Ammon's horn (tissue), 1 donor: ENCODE measurements at places on chromosomes 3 and 15.

DNA sequence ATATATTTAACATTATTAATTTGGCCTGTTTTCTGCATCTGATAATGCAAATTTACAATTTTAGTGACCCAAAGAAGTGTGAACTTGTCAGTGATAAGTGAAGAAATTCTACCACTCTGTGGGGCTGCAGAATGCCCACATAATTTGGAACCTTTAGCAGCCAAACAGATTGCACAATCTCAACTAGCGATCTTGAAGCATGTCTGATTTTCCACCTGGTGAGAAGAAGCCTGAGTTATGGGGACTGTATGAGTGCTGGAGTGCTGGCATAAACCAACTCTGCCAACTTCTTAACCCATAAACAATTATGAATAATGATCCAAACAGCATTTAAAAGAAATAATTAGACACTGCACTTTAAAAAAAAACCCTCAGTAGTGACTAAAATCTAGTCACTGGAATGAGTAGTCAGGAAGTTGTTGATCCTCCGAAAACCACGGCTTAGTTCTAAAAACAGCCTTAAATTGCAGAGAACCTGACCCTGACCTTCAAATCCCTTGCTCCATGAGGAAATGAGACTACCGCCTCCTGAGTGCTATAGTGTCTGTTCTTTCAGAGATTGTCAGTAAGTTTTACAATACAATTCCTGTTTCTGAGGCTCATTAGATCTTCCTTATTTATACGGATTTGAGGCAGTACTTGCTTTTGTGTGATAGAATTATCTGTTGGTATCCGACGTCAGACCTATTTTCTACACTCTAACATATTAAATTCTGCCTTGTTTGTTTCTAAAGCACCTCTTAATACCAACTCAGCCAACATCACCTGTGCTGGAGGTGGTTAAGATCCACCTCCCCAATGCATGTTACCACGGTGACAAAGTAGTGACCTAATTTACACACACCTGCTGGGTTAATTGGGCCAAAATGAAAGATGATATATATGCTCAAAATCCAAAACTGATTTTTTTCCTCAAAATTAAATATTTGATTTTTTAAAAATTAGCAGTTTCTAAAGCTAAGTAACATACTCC, 267.7 kb downstream of the ZBTB20 start:
- no peak for DNase-seq

DNA sequence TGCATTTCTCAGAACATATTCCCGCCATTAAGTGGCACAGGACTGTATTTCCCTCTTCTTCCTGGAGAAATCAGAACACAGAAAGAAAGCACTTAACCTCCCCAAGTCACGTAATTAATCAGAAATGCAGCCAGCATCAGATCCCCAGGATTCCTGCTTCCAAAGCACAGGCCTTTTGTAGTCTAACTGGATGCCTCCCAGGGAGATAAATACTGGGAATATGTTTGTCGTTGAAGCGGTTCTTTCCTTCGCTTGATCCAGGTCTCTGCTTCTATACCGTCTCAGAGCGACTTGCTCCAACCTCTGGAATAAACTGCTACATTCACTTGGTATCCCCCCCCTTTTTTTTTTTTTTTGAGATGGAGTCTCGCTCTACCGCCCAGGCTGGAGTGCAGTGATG, 198.6 kb downstream of the KBTBD8 start:
- DNase-seq = no peak

GRCh38 chr15:31402511-31403056, 75.9 kb downstream of the KLF13 start:
- DNase-seq = no peak

DNA sequence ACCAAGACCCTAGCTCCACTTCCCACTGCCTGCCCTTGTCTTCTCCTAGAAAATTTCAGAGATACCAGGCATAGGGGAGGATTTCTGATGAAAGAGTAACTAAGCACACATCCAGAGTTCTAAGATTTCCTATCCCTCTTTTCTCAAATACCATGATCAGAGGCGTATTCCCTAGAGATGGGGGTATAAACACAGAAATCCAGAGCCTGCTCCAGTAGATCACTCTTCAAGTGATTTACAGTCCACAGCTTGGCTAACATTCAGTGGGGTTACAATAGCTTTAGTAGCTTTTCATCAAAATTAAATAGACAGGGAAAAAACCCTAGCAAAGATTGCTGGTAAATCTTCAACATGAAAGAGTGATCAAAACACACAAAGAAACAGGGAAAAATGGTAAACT, 800.7 kb upstream of the GRM7 start:
- DNase-seq = no peak

- DNase-seq = peak; percentile 7
Observed at GRCh38 chr15:86135041-86135440, 55.4 kb downstream of the AGBL1 start.

DNA sequence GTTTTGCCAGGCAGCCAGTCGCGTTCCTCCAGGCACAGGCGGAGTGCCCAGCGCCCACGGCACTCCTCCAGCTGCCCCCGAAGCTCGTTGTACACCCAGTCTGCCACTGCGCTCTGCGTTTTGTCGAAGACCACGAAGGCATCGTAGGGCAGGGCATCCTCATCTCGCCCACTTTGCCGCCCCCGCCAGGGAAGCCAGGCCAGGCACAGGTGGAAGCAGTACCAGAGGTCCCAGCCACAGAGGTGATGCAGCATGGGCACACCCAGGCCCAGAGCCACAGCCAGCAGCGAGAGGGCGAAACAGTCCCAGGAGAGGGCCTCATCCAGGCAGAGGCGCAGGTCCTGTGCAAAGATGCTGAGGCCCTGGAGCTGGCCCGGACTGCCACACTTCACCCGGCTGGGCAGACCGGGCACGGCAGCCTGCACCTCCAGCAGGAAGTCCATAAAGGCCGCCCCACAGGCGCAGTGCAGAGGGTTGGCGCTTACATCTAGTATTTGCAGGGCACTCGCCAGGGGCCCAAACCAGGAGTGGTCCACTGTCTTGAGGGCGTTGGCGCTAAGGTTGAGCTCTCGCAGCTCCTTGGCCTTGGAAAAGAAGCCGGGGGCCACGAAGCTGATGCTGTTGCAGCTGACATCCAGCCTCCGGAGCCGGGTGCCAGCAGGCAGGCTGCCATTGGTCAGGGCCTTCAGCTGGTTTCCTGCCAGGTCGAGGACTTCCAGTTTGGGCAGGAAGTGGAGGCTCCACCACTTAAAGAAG, 3.7 kb downstream of the TLR9 start:
- DNase-seq = no peak

DNA sequence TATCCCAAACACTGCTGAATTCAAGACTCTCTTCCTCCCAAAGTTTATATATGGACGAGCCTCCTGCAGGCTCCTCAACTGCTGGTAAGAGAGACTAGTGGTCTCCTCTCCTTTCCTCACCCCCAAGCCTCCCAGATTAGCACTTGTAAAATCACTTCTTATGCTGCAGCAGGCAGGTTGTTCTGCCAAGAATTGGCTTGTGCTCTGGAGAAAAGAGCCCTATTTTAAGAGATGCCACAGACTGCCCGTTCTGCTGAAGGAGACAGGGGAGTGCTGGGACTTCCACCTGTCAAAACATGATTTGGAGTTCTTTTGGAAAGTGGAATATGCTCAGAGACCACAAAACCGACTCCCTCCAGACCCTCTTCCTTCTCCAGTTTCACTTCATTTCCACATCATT, 230.9 kb upstream of the EIF1B start:
- no peak for DNase-seq

DNA sequence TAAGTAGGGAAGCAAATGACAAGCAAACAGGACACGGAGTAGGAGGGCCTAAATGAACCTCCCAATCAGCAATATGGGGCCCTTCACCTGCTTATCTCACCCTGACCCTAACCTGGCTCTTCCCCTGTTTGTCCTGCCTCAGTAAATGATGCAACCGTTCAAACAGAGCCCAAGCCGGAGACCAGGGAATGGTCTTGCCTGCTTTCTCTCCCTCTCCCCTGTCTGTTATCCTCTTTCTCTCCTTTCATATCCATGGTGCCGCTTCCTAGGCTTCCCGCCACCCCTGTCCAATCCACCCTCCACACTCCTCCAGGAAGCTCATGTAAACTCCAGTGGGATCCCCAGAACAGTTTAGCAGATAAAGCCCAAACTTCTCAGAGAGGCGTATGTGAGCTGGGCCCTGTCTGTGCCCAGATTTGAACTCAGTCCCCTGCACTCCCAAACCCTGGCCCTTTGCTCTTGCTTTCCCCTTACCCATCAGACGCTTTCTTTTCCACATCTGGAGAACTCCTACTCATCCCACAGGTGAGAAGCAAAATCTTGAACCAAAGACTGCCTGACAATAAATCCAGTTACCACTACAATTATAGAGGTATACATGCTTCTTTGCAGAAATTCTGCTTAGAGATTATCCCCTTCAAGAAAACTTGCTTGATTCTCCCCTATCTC, 45.7 kb upstream of the STT3B start:
- DNase-seq = no peak

DNA sequence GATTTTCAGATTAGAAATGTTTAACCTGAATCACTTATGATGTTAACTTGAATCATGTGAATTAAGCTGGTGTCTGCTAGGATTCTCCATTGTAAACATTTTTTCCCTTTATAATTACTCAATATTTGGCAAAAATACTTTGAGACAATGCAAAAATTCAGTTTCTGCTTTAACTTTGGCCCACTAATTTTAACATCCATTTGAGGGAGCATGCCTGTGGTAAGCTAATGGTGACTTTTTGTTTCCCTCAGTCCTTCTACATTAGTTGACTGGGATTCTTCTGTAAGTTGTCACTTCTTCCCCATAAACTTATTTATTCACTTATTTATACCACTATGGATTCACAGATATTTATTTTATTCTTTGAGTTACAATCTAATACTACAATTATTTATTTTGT, 59.3 kb downstream of the PIK3R4 start:
- no peak for DNase-seq

GRCh38 chr3:157527131-157527881, 24.1 kb upstream of the VEPH1 start:
- DNase-seq = no peak

- DNase-seq = no peak
Observed at GRCh38 chr15:48427960-48428547, 96.8 kb downstream of the DUT start.

DNA sequence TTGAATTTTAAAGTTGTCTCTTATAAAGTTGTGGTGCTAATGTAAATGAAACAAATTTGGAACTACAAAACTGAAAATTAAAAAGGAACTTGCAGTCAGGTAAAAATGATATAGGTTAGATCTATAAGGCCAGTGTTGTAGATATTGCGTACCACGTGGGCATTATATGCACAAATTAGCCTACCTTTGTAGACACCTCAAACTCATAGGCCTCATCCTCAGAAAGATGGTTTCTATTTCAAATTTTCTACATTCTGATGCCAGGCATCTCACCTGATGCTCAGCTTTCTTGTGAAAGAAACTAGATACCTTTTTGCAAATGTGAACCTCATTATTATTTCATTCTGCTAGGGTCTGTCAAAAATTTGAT, 25.6 kb downstream of the TMEM207 start:
- DNase-seq = no peak

DNA sequence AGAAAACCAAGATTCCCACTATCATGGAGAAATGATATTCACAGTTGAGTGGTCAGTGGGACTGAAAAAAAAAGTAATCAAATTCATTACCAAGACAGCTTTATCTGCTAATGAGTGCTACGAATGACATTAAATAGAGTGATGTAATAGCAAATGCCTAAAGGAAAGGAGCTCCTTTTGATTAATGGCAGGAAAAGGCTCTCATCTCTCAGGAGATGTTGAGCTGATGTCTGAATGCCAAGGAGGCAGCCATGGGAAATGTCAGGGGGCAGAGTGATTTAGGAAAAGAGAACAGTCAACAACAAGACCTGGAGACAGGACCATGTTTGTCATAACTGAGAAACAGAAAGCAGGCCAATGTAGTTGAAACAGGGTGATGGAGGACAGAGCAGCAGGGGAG, 96.7 kb upstream of the SNTN start:
- no peak for DNase-seq
